ENCODE measurements at places on chromosomes 1 and 21. TPM values are rescaled to one million over a fixed set of nuclear protein-coding genes. Genes with fewer than 3 reads are reported as not detected.

Gene STXBP3
- total RNA-seq, result 28.3 TPM

Gene F11R
- total RNA-seq, result 19.7 TPM

Gene SLC9C2
- total RNA-seq, result not detected

Gene ATP1A4
- not detected for total RNA-seq

Gene CLCNKA
- not detected for total RNA-seq

Gene CFAP45
- total RNA-seq, result 0.65 TPM

Gene INTS7
- total RNA-seq, result 16.0 TPM

Gene OR10R2
- not detected for total RNA-seq

Data from epithelial cell of alveolus of lung (primary cell).